ENCODE measurements at places on chromosomes 13 and 19.
A peak's percentile ranks its signal among the peaks of the same experiment; 100 is the strongest.

GRCh38 chr19:3462991-3463713 lies 17.2 kb downstream of the SMIM24 start:
- no peak for DNase-seq

GRCh38 chr19:48806518-48806817 lies 4.4 kb downstream of the BCAT2 start:
- DNase-seq: peak; percentile 76

GRCh38 chr19:8148410-8149260 lies 757 bp downstream of the FBN3 start:
- no peak for DNase-seq

GRCh38 chr19:47755762-47756626 lies 10.6 kb downstream of the NOP53 start:
- DNase-seq: no peak

- DNase-seq: no peak
These were observed 127.2 kb upstream of the SOX1 start for GRCh38 chr13:111939666-111940278.

DNA sequence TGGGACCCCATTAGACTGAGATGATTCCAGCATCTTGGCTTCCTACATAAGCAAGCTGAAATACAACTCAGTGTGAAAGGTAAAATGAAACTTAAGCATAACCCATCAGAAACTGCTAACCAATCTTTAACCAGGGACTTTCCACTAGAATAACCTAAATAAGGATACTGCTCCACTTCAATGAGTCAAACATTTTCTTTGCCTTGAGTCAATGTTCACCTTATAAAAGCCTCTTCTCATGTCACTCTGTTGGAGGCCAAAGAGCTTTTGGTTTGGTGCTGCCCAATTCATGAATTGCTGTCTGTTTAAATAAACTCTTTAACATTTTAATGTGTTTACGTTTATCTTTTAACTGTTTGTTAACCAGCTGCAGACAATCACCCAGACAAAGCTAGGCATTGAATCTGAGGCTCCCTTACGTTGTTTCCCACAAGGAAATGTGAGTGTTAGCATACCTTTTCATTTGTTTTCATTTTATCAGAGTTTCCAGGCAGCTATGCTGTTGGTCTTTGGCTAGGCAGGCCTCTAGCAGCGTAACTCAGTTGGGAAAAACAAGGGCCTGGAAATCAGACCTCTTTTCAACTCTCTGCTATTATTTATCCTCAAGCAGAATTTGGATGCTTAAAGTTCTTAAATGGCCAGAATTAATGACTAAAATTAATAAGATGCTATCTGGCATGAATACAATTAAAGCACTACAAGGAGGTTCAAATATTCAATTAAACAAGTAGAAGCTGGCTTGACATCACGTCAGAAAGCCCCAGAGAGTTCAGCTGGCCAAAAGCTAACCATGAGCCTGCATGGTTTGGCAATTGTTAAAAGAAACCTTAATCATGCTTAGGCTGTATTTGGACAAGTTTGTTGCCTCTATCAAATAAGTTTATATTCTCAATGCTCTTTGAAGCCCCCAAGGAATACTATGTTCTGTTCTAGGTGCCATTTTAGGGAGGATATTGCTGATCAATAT lies 200.2 kb downstream of the DCLK1 start:
- no peak for DNase-seq

GRCh38 chr13:30968846-30969245 lies 36.4 kb downstream of the TEX26 start:
- no peak for DNase-seq

- DNase-seq: no peak
These were observed 34.8 kb upstream of the DPRX start for GRCh38 chr19:53597023-53597422.

DNA sequence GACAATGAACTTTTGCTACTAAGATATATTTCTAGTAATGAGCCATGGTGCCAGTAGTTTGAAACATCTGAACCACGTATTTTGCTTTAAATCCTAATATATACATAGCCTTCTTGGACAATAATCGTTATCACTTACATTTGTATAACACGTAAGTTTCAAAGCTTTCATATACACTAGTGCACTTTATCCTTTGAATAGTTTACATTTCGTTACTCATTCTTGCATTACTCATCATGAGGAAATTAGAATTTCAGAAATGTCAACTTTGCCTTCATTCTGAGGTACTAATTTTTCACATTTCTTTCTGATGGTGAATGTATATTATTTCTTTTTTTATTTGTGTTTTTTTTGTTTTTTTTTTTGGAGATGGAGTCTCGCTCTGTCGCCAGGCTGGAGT lies 5.8 kb downstream of the KBTBD7 start:
- no peak for DNase-seq

DNA sequence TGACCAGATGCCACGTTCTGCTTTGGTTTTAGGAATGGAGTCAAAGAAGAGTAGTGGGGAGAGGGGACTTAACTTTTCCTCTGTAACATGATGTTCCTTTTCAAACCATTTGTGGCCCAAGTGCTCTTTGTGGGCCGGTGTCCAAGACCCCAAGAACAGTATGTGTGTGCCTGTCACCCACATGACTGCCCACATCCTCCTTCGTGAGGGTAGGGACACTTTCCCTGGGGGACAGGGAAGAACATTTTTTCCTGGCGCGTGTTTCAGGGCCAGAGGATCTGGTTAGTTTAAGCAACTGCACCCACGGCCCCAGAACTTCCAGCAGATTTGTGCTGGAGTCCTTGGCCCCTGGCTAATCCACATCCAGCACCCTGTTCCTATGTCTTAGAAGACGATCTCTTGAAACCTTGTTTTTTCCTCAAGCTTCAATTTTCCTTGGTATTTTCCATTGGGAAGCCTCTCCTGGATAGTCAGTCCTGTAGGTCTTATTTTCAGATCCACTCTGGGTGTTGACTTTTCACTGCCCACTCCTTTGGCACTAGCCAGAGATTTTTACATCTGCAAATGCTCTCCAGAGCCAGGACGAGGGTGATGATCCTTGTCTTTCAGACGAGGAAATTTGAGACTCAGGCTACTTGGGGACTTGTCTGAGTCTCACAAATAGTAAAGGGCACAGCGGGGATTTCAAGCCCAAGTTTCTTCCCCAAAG lies 10.8 kb upstream of the CCDC97 start:
- no peak for DNase-seq

- DNase-seq: no peak
These were observed 5.8 kb upstream of the TLE2 start for GRCh38 chr19:3034656-3035541.

DNA sequence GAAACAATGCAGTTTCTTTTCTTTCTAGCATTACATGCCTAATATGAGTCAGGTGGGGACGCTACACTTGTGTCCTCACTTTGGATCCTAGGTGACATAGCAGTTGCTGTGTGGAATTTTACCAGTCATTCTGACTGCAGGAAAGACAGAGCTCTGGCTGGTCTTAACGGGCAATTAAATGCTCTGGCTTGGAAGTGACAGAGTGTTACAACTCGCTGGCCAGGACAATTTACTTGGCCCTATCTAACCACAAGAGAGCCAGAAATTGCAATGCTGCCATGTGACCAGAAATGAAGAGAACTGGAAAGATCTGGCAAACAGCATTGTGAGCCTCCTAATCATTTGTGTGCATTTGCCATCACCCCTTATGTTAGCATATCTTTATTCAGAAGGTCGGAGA lies 351.1 kb downstream of the DCT start:
- no peak for DNase-seq

DNA sequence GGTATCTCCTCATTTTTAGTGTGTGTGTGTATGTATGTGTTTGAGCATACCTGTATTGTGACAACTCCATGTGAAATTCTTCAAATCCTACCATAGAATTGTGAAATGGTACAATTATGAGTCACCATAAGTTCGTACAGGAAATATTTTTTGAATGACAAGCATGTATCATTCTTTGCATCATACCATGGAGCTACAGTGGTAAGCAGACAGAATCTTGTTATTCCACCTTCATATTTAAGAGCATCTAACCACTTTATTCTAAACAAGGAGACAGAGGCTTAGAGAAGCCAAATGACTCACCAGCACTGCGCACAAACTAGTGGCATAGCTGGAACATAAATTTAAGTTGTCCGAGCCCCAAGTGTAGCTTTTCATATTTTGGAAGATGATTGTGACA lies 4.5 kb upstream of the EPSTI1 start:
- DNase-seq: no peak

GRCh38 chr13:94590744-94591143 lies 5.2 kb downstream of the TGDS start:
- DNase-seq: no peak

- peak; percentile 24 for DNase-seq
These were observed 104.7 kb upstream of the KL start for GRCh38 chr13:32911506-32911905.

DNA sequence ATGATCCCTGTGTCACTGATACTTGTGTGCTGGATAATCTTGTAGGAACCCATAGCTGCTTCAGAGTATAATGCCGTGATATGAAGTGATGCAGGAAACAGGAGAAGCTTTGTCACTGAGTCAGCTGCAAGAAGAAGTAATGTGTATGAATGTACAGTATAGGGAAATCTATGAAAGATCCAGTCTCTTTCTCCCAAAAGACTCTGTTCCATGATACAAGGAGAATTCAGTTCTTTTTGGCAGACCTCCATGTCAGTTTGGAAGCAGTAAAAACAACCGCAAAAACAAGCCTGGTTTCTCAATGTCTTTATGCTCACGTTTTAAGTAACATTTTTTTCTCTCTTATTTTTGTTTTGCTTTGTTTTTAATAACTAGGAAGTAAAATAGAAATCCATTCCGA lies 33.9 kb downstream of the PCDH17 start:
- DNase-seq: no peak

DNA sequence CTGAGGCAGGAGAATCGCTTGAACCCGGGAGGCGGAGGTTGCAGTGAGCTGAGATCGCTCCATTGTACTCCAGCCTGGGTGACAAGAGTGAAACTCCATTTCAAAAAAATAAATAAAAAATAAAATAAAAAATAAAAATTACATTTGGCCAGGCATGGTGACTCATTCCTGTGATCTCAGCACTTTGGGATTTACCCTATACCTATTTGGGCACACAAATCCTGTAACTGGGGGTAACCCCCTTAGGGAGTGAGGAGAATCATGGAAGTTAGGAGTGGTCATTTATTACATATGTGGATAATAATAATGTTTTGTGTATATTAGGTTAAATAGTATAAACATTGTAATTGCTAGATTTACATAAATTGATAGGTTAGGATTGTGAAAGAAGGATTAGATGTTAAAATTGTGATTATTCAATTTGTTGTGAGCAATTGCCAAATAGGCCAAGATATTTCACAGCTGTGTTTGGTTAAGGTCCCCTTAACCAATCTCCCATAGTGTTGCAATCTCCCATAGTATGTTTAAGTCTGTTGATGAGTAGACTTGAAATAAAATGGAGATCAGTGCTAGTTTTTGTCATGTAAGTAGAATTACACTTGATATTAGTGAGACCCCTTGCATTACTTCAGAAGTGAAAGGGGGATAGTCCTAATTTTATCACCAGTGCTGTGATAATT lies 30.7 kb downstream of the ZNF844 start:
- DNase-seq: no peak

DNA sequence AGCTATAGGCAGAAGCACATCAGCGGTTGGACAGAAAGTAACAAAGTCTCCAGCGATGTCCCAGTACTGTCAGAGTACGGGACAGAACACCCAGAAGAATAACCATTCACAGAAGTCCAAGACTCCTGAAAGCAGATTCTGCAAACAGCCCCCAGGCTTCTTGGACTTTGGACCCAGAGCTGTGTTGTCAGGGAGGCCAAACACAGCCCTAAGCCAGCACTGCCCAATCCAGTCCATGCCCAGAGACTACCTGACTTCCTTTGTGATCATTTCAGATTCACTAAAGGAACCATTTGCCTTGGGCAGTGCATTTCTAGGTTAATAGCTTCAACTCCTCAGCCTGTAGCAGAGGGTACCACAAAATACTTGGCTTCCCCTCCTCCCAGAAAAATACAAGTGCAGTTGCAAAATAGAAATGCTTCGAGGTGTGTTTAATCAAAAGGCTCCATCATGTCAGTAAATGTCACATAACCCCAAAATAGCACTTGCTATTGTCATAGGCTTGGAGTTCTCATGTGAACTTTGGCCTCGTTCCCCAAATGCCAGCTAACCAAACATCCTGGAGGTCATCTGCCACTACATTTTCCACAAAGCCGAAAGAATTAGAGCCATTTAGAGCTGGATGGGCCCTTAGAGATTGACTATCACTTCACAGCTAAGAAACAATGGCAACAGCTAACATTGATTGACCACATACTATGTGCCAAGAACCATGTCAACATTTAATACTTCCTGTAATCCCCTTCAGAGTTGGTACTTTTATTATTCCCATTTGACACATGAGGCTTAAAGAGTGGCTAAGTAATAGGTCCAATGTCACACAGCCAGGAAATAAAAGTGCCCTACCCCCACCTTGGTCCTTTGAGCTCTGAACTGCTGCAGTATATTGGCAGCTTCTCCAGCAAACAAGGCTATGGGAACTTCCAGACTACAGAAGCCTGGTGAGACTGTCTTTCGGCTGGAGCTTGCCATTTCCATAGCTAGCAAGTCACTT lies 329.9 kb downstream of the FOXO1 start:
- no peak for DNase-seq

DNA sequence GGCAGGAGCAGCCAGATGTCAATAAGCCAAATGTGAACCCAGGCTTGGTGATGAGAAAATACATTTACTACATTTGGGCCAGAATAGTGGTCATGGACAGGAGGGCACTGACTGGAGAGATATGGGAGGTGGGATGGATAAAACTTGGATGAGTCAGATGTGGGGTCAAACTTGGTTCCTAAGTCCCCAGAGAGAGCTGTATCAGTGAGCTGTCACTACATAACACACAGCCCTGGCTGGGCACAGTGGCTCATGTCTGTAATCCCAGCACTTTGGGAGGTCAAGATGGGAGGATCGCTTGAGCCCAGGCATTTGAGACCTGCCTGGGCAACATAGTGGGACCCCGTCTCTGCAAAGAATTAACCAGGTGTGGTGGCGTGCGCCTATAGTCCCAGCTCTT lies 51.6 kb upstream of the EHD2 start:
- DNase-seq: no peak

GRCh38 chr19:22606212-22606553 lies 27.9 kb upstream of the ZNF492 start:
- no peak for DNase-seq

DNA sequence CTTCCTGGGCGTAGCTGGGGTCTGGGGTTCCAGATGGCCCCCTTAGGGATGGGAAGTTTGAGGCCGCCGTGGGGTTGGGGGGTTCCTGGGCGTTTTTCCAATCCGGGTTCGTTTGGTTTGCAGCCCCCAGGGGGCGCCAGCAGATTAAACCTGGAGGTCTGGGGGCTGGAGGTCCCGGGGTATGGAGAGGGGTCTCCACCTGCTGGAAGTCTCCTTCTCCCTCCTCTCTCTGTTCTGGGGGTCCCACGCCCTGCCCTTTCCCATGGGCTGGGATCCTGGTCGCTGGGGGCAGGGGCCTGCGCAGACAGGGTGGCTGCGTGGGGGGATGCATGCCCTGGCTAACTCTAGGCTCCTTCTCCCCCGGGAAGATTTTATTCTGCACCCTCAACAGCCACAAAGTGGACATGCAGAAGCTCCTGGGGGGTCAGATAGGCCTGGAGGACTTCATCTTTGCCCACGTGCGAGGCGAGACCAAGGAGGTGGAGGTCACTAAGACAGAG lies 899 bp downstream of the GIPC3 start:
- DNase-seq: peak; percentile 49

Data from germinal center (tissue), 1 donor.